ENCODE measurements at places on chromosomes 7 and 10.

DNA sequence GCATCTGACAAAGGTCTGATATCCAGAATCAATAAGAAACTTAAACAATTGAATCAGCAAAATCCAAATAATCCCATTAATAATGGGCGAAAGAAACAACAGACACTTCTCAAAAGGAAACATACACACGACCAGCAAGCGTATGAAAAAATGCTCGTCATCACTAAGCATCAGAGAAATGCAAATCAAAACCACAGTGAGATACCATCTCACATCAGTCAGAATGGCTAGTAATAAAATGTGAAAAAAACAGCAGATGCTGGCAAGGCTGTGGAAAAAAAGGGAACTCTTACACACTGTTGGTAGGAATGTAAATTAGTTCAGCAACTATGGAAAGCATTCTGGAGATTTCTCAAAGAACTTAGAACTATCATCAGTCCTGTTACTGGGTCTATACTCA lies 496.7 kb downstream of the SH2D4B start:
- no peak for DNase-seq

- no peak for DNase-seq
Measured at GRCh38 chr10:52378124-52378523, 64.0 kb downstream of the DKK1 start.

DNA sequence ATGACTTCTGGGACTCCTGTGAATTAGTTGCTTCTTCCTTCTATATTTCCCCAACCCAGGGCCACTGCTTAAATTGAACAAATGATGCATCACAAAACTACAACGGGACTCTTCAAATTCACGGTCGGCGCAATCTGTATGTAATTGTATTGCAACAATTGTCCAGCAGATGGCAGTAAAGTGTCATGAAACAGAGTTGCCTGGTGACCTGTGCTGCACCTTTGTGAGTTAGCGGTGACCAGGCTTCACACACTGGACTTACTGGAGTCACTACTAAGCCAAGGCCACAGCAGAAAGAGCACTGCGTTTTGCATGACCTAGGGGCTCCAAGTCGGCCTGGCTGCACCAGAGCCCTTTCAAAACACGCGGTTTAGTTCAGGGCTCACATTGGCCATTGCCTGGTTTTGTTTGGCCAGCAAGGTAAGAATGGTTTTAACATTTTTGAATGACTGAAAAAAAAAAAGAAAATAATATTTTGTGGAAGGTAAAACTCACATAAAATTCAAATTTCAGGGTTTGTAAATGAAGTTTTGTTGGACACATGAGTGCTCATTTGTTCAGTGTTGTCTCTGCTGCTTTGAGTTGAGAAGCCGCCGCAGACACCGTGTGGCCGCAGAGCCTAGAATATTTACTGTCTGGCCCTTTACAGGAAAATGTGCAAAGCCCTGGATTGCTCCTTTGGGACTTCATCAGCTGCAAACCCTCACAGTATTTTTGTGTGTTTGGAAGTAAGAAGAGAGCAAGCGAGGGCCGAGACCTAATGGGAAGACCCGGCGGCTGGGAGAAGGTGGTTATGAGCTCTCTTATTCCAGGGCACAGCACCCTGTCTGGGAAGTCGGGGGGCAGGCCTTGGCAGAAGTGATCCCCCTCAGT lies 23.2 kb upstream of the ZNF32 start:
- peak; percentile 32 for DNase-seq

DNA sequence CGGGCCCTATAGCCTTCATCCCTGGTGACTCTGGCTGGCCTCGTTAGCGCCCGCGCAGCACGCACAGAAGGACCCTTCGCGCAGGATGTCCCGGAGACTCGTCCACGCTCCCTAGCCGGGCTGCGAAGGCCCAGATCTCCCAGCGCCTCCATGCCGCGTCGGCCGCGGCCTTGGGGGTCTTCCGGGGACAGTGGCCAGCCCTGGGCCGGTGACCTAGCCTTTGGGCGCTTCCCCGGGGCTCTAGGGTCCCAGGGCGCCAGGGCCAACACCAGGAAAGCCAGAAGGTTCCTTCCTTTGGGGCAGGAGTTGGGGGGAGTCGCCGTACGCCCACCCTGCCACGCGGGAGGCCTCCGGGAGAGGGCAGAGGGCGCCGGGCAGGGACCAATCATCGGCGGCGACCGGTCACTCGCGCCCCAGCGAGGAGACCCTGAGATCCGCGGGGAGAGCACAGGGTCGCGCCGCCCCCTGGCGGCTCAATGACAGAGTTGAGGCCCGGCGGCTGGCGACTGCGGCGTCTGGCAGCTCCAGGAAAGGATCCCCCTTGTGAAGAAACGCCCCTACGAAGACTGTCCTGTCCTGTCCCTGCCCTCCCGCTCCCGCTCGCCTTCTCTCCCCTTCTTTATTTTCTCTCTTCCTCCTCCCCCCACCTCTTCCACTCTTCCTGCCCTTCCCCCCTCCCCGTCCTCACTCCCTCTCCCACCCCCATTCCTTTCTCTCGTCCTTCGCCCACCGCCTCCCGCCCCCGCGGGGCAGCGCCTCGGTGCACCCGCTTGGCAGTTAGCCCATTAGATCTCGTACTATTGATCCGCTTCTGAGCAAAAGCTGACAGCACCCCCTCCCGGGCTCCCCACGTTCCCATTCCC lies 62.3 kb upstream of the LBX1 start:
- peak; percentile 71 for DNase-seq

Data from stimulated activated CD4-positive, alpha-beta T cell treated with anti-CD3 and anti-CD28 coated beads, Interleukin-2, amount 100 ng/mL, for 24 hours (primary cell).